Pons (tissue), 1 donor: ENCODE measurements at places on chromosomes 1 and 21.

DNA sequence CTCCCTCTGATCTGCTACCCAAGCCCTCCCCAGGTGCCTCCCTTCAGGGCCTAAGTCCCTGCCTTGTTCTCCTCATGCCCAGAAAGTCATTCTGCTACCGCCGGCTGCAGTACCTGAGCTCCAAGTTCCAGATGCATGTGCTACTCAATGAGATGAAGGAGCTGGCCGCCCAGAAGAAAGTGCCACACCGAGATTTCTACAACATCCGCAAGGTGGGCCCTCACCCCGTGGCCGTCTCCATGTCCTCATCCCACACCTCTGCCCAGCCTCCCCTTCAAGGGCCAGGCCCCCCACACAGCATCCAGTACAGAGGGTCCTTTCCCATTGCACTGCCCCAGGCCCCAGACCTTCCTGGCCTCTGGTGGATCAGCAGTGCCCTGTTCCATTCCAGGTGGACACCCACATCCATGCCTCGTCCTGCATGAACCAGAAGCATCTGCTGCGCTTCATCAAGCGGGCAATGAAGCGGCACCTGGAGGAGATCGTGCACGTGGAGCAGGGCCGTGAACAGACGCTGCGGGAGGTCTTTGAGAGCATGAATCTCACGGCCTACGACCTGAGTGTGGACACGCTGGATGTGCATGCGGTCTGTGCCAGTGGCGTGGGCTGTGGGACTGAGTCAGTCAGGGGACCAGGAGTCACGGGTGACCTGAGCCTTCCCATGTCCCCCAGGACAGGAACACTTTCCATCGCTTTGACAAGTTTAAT, 8.2 kb downstream of the AMPD2 start:
- DNase-seq = no peak

DNA sequence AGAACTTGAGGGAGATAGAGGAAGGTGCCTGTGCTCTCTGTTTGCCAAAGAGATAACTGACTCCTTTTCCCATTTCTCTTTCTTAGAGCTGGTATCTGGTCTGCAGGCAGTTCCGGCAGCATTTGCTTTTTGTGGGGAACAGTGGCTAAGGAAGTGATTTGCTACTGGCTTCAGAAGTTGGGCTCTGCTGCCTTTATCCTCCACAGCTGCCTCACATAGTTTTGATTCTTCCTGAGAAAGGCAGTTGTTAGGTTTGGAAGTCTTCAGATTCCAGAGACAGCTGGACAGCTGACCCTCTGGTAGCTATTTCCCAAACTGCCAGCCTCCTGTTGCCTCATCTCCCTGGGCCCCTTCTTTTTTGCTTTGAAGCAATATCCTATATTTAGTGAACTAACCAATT, 62.6 kb upstream of the MACF1 start:
- DNase-seq = no peak

DNA sequence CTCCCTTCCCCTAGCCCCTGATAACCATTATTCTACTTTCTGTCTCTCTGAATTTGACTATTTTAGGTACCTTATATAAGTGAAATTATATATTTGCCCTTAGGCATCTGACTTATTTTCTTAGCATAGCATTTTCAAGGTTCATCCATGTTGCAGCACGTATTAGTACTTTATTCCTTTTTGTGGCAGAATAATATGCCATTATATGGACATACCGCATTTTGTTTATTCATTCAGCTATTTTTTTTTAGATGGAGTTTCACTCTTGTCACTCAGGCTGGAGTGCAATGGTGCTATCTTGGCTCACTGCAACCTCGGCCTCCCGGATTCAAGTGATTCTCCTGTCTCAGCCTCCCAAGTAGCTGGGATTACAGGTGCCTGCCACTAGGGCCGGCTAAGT, 326.2 kb upstream of the PLXNA2 start:
- DNase-seq = no peak

GRCh38 chr1:39673215-39673614, 1.3 kb upstream of the NT5C1A start:
- DNase-seq = no peak

- no peak for DNase-seq
Measured at GRCh38 chr1:225532240-225532944, 104.6 kb upstream of the LBR start.

GRCh38 chr1:50667272-50667671, 244.0 kb upstream of the DMRTA2 start:
- peak; percentile 73 for DNase-seq

DNA sequence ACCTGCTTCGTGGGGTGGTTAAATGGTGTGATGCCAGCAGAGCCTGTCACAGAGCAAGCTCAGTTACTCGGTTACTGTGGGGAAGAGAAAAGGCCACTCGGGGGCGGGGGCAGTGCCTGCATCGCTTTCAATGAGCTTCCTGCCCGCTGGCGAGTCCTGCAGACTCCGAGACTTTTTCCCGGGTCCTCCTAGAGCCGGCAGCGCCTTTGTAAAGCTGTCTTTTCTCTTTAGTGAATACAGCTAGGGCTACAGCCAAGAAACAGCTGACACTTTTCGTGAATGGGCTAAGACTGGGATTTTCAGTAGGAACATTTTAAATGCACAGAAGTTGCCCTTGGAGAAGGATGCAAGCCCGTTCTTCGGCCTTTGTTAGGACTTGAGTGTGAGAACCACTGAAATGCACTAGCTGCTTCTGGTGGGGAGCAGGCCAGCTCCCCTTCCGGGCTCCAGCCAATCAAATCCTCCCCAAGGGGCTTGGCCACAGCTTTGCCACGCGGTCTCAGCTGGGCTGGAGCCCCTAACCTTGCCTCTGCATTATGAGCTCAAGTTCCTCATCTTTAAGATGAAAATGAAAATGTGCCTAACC, 23.4 kb upstream of the EFHD2 start:
- peak; percentile 67 for DNase-seq

DNA sequence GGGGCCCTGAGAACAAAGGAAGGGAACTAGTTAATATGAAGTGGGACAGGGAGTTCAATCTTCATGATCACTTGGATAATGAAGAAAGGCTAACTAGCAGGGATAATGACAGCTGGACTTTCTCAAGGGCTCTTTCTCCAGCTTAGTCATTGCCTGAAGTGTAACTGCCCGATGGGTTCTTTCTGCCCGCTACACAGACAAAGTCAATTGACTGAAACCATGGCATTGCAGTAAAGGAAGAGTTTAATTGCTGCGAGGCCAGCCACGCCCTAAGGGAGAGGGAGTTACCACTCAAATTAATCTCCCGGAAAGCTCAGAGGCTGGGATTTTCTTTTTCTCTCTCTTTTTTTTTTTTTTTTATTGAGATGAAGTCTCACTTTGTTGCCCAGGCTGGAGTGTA, 16.6 kb upstream of the SLC2A5 start:
- no peak for DNase-seq

- DNase-seq = no peak
Measured at GRCh38 chr1:113415310-113416070, 25.2 kb downstream of the MAGI3 start.

- no peak for DNase-seq
Measured at GRCh38 chr1:226355016-226355415, 46.1 kb upstream of the LIN9 start.

GRCh38 chr1:94501935-94502334, 39.6 kb downstream of the F3 start:
- DNase-seq = no peak

DNA sequence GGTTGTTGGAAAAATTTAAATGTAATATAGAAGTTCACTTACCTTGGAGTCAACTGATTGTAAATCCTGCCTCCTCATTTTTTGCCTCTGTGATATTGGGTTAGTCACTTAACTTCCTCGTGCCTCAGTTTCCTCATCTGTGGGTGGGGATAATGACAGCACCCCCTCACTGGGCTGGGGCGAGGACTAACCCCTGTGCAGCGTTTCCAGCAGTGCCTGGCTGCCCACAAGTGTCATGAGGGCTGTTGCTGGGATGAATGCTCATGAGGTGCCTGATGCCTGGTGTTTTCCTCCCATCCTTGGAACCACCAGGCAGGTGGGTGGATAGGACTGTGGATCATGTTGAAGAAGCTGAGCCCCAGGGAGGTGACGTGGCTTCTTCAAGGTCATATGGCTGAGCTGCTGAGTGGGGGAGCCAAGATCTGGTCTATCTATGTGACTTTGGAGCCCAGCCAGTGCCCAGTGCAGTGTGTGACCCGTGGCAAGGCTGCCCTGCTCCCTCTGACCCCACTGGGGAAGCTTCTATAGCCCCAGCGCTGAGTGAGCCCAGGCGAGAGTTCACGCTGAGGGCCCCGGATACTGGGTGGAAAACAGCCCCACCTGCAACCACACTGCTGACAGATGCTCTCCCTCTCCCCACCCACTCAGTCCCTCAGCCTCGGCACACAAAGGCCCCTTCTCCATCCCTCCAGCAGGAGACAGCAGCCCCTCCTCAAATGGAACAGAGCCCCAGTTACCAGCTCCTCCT, 446.0 kb downstream of the PTPRU start:
- DNase-seq = no peak

- no peak for DNase-seq
Measured at GRCh38 chr1:201059401-201059800, 35.9 kb upstream of the KIF21B start.

DNA sequence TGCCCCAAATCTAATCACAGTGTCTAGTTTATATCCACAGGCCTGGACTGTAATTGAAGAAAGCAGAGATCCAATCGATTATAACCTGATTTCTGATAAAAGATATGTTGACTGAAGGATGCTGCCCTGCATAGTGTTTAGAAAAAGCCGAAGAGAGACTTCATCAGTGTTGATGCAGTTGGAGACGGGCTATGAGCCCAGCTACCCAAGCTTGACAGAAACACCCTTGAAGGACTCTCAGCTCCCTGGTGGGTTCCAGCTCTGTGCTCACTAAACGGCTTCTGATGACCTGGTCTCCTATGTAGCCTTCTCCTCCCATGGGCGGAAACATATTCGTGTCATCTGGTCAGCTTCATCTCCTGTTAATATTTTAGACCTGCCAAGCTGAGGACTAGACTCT, 10.2 kb downstream of the FAM89A start:
- DNase-seq = no peak

GRCh38 chr1:227794817-227795192, 20.7 kb upstream of the PRSS38 start:
- no peak for DNase-seq

DNA sequence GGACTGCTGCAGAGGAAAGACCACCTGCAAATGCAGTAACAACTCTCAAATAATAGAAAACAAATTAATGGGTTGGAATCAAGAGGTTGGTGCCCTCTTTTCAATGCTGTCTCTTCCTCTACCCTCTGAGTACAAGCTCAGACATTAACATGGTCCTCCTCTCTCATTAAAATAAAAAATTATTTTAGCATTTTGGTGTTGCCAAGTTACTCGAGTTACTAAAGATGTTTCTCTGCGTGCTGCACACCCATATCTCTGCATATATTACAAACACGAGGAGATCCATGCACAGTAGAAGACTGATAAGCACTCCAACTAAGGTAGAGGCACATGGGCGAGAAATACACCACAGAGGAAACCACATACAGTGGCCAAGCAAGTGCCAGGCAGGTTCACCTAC, 21.5 kb downstream of the SIPA1L2 start:
- no peak for DNase-seq

DNA sequence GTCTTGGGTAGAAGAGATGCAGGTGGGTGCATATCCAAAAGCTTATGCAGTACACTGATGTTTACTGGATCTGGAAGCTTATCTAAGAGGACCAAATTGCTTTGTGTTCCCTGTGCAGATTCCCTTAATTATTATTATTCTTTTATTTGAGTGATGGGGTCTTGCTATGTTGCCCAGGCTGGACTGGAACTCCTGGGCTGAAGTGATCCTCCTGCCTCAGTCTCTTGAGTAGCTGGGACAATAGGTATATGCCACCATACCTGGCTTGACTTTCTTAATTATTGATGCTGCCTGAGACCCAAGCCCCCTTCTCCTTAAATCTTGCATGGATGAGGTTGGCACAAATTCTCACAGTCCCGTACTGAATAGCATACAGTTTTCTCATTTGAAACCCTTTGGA, 83.0 kb downstream of the MACF1 start:
- DNase-seq = no peak

GRCh38 chr1:38476111-38476849, 383.3 kb downstream of the RRAGC start:
- no peak for DNase-seq

- no peak for DNase-seq
Measured at GRCh38 chr1:39378377-39378776, 113.1 kb upstream of the BMP8A start.

- DNase-seq = no peak
Measured at GRCh38 chr1:185564816-185565215, 169.4 kb upstream of the HMCN1 start.

- DNase-seq = no peak
Measured at GRCh38 chr1:182586380-182586779, 2.7 kb downstream of the RNASEL start.

DNA sequence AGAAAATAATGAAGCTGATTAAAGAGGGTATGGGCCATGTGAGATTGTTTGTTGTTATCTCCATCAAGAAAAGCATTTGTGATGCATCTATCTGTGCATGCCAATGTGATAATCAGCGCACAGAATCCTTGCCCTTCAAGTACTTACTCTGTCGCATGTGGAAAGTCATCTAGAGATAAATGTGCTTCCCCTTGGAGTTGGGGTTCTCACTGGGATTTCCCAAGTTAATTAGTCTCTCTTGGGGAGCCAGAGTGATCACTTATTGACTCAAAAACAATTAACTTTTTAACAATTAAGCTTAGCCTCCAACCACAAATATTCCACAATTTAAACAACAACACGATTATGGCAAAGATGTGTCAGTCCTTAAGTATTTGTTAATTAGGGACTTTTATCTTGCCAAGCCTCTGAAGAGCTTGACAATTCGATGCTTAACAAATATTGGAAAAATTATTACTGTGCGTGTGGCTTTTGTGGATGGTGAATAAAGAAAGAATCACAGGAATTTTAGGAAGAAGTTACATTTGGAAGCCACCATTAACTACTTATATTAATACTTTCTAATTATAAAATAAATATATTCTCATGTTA, 17.5 kb downstream of the RHOU start:
- no peak for DNase-seq

- no peak for DNase-seq
Measured at GRCh38 chr1:18657506-18658201, 27.0 kb downstream of the PAX7 start.

- no peak for DNase-seq
Measured at GRCh38 chr1:232507571-232507970, 122.4 kb downstream of the SIPA1L2 start.

GRCh38 chr1:80582980-80583379, 1217.8 kb upstream of the ADGRL2 start:
- no peak for DNase-seq
